Adrenal gland (tissue), 19 donors: ENCODE measurements at places on chromosomes 7 and 10. TPM values are rescaled to one million over a fixed set of nuclear protein-coding genes. Genes with fewer than 3 reads are reported as not detected.
A peak's percentile ranks its signal among the peaks of the same experiment; 100 is the strongest.

DNA sequence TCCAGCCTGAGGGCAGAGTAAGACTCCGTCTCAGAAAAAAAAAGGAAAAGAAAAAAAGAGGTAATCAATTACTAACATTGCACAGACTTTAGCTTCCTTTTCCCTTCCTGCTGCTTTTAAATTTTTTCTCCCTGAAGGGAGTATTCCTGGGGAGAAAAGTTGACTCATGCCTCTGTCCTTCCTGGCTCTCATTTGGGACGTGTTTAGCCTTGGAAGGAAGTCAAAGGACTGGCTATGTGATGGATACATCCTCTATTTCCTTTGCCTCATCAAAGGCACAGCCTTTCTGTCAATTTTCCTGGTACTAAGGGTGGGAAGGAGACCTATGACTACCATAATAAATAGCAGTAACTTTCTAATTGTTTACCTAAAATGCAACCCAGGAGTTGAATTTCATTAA, 77.6 kb downstream of the ITGA8 start:
- DNase-seq, result peak; percentile 32

GRCh38 chr10:125123476-125124114, 36.8 kb downstream of the CTBP2 start:
- DNase-seq, result peak; percentile 93

DNA sequence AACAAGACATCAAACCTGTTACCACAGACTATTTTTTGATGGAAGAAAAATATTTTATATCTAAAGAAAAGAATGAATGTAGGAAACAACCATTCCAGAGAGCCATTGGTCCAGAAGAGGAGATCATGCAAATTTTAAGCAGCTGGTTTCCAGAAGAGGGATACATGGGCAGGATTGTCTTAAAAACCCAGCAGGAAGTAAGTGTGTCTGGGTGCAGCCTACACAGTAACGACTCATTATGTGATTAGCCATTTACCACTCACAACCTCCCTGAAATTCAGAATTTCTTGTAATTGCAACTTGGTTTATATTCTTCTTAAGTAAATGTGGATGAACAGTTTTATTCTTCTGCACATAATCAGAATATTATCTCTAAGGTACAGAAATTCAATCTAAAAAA, 46.2 kb downstream of the NOC3L start:
- DNase-seq, result no peak

GRCh38 chr10:45421221-45422097, 47.4 kb downstream of the ALOX5 start:
- DNase-seq, result no peak

DNA sequence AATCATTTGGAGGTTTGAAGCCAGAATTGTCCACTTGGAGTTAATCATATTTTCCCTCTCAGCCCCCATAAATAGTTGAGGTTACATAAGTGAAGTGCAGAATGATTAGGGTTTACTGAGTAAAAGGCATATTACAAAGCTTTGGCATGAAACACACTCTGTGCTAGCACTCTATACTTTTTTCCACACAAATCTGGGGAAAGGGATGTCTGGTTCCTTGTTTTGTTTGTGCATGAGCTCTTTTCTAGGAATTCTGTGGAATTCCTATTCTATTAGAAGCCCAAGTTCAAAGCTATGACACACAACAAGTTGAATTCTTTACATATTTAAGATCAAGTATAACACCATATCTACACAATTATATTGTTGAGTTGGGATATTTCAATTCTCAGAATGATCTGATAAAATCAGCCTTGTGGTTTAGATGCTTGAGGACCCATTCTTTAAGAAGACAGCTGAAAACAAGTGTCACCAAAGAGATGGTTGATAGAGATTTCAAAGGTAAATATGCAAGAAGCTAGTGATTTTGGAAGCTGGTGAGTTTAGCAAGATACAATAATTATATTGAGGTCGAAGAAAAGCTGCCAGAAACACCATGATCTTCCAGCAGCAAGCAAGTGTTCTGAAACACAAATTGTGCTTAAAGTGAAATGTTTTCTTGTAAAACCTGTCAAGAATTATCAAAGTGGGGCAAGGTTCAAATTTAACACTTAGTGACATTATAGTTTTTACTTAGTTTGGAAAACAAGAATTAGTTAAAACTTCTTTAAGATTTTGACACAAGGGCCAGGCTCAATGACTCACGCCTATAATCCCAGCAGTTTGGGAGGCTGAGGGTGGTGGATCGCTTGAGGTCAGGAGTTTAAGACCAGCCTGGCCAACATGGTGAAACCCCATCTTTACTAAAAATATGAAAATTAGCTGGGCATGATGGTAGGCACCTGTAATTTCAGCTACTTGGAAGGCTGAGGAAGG, 122.6 kb downstream of the INHBA start:
- no peak for DNase-seq

DNA sequence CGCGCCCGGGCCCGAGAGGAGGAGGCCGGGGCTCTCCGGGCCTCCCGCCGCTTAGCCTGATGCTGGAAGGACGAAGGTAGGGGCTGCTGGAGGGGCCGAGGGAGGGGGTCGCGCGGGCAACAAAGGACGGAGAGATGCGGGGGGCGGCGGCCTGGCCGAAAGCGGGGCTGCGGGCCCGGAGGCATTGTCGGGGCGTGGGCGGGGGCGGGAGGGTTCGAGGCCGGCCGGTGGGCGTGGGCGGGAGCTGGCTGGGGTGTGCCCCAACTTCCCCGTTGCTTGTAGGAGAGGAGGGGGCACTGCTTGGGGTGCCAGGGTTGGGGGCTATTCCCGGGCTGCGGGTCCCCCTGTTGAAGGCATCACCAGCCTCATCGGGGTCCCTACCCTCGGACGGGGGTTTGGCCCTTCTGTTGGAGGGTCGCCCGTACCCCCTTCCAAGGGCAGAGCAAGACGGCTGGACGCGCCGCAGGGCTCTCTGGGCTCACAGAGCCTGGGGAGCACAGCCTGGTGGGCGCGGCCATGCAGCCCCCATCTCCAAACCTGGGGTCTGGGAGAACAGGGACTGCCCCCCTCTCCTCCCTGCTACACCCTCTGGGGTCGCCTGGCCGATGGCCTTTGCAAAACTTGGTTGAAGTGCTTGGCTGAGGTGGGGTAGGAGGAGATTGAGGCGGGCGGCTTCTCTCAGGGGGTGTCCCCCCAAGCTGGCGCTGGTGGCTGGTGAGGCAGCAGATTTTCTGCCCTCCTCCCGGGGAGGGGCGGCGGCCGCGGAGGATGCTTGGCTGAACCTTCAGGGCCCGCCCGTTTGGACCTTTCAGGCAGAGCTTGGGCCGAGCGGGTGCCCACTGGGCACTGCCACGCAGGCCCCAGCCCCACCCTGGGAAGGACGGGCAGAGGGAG, 699 bp downstream of the CLIP2 start:
- no peak for DNase-seq

DNA sequence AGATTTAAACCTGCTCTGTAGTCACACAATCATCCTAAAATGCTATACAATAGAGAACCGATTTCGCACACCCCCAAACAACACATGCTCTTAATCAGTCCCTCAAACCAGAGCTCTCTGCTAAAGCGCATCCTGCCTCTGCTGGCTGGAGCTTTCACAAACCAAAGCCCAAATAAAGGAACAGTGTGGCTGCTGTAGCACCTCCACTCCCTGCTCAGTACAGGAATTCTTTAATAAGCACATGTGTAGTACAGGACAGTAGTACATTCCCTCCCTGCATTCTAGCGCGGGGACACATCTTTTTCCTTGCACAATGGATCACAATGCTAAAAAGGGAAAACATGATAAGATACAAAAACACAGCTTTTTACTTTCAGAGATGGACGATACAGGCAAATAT, 684.6 kb downstream of the MAGI2 start:
- no peak for DNase-seq

- no peak for DNase-seq
Observed at GRCh38 chr7:66639773-66640172, 11.1 kb downstream of the KCTD7 start.

DNA sequence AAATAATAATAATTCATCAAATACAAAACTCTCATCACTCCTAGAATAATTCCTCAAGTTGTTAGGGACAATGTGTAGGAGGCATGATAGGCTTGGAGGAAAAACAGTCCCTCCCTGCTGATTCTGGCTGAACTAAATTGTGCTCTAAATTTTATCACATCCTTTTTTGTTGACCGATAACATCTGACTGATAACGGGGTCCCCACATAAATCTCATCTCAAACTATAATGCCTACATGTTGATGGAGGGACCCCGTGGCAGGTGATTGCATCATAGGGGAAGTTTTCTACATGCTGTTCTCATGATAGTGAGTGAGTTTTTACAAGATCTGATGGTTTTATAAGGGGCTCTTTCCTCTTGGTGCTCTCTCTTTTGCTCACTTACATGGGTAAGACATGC, 1043.5 kb upstream of the SORCS1 start:
- DNase-seq, result no peak

GRCh38 chr7:128944487-128945236, 6.9 kb downstream of the IRF5 start:
- no peak for DNase-seq

GRCh38 chr10:88466786-88467185, 116.3 kb downstream of the RNLS start:
- no peak for DNase-seq

- DNase-seq, result no peak
Observed at GRCh38 chr10:130028465-130028819, 64.4 kb upstream of the EBF3 start.

DNA sequence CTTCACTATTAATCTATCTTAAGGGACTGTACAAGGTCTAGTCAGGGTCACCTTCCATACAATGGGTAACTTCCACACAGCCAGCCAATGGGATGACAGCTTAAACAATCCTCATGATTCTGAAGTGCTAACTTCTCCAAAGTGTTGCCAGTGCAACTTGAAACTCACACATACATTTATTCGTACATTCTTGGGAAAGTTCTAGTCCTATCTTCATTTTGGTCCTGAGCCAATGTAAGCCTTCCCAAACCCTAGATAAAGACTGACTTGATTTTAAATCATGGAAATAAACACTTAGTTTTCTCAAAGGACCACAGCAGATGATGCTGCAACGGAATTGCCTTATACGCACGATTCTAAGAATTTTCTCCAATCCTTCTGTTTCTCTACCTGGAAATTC, 117.5 kb upstream of the COL1A2 start:
- no peak for DNase-seq

DNA sequence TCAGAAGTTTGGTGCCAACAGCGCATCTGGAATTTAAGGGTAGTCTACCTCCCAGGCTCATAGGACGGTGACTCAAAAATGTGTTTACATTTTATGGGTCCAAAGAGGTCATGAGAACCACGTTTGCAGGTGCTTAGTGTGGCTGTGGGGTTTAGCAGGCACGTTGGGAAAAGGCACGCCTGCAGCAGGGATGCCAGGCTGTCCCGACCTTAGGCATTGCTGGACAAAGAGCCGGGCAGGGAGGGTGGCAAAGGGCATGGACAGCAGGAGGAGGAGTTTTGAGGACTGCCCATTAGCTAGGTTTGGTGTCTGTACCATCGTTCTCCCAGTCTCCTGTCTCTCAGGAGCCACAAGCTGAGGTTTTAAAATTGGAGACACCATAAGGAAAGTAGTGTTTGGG, 104.4 kb downstream of the TRRAP start:
- DNase-seq, result no peak

- no peak for DNase-seq
Observed at GRCh38 chr7:17725821-17726220, 214.5 kb downstream of the SNX13 start.

- DNase-seq, result no peak
Observed at GRCh38 chr7:1708596-1709251, 38.6 kb downstream of the ELFN1 start.

DNA sequence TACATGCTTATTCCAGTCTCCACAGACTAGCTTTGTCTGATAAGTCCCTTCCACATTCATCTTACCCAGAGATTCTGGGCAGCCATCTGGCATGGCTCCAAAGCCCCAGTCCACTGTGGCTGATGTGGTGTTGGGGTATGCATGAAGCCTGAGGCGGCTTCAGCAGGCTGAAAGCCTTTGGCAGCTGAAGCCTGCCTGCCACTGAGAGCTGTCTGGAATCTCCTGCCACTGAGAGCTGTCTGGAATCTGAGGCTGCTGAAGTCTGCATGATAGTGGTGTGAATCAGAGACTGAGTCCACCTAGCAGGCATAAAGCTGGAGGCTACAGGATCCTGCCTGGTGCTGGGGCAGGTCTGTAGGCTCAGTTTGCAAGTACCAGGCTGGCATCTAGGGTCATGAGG, 87.1 kb downstream of the DYNC1I1 start:
- DNase-seq, result no peak

DNA sequence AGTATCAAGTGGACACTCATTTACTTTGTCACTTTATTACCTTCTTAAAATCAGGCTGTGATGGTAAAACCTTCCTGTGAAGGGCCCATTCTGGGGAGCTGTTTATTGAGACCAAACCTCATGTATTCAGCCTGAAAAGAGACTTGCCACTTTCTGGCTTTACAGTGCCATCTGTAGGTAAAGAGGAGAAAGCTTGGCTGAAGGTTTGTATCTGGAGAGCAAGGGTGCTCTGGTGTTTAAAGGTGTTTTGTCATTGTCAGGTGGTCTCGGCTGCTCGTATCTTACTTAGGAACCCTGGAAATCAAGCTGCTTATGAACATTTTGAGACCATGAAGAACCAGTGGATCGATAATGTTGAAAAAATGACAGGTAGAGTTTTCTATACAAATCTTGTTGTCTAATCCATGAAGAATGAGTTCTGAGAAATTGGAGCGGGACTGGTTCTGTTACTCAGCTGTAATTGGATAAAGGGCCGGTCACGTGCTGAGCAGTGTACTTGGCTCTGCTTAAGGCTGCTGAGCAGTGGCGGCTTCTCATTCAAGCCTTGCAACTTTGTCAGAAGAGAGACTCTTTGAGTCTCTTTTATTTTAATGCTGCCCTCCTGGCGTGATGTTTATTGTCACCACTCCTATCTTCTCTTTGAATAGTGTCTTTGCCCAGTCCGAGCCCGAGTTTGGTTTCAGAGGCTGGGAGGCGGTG, 46.9 kb downstream of the AP3M1 start:
- no peak for DNase-seq

DNA sequence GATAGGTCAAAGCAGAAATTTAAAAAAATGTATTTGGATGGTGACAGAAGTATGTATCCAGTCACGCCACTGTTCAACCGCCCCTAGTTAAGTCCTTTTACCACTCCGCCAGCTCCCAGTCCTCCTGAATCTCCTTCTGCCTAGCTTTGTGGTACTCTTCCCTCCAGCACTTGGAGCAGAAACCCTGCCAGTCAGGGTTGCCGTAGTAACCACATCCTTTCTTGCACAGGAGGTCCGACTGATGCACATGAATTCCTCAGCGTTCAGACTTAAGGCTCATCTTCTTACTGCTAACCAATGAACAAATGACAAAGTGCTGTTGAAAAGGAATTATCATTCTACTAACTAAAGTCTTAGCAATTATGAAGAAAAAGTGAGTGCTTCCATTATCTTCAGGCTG, 175.3 kb upstream of the KCTD7 start:
- no peak for DNase-seq

The DGKI gene
- 1.8 TPM for total RNA-seq

The IKZF1 gene
- total RNA-seq, result 3.2 TPM

The MDH2 gene
- total RNA-seq, result 217 TPM

The GHRHR gene
- not detected for total RNA-seq

The SH2D4B gene
- not detected for total RNA-seq

The GPR158 gene
- 0.10 TPM for total RNA-seq
